ENCODE measurements at places on chromosomes 16 and 17.

GRCh38 chr16:23537390-23537789, 19.8 kb downstream of the EARS2 start:
- DNase-seq = no peak

GRCh38 chr17:55730808-55731207, 8.1 kb upstream of the TMEM100 start:
- no peak for DNase-seq

DNA sequence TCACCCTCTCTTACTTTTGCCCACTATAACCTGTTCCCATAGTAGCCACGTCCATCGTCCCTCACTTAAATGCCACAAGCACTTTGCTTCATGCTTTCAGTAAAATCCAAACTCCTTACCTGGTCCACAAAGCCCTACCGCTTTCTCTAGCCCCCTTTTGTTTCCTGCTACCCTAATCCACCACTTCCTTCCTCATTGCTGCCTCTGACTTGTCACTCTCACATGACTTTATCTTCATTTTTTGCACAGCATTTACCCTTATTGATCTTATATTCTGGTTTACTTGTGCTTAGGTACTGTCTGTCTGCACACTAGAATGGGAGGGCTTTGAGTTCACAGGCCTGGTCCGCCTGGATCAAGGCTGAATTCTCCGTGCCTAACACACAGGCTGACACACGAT, 340.0 kb downstream of the XYLT1 start:
- DNase-seq = no peak

GRCh38 chr16:79653373-79653891, 52.9 kb upstream of the MAF start:
- no peak for DNase-seq

DNA sequence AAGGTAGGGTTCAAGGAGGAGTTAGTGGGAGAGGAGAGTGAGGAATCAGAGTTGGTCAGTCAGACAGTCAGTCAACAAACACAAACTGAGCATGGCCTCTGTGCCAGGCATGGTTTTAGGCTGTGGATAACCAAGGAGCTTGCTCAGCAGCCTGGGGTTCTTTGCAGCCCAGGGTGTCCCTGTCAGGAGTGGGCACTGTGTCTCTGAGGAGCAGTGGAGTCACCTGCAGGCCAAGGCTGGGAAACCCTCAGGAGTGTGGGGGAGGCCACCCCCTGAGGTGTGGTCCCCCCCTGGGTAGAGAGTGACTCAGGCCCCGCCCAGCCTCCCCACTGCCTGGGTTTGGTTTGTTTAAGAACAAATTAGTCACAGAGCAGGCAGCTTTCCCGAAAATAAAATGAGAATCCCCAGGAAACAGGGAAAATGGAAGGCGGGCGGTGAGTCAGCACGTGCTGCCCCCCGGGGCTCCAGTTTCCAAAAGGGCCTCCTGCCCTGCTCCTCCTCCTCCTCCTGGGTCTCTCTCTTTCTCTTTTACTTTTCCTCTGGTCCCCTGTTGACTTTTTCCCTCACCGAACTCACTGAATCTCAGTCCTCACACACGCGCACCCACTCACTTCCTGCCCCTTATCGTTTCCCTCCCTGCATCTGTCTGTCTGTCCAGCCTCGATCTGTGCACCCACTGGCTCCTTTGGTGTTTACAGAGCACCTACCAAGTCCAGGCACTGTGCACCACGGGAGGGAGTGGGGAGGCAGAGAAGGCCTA, 44.3 kb downstream of the SOCS3 start:
- peak; percentile 27 for DNase-seq

DNA sequence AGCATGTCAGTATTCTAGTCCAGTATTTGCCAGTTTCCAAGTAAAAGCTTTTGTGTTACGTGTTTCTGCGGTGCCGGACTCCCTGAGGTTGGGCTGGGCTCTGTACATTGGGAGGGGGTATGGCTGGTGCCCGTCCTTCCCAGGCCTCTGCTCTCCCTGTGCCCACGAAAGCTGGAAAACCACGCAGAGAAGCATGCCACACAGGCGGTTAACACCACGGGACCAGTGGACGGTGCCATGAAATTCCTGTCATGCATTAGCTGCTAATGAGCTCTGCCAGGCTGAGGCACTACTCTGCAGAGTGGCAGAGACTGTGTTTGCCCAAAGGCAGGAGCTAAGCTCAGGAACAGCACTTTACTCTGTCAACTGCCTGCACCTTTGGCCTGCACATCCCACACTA, 8.1 kb downstream of the SMIM5 start:
- no peak for DNase-seq

- no peak for DNase-seq
Observed at GRCh38 chr17:80995131-80995530, 3.5 kb downstream of the CHMP6 start.

DNA sequence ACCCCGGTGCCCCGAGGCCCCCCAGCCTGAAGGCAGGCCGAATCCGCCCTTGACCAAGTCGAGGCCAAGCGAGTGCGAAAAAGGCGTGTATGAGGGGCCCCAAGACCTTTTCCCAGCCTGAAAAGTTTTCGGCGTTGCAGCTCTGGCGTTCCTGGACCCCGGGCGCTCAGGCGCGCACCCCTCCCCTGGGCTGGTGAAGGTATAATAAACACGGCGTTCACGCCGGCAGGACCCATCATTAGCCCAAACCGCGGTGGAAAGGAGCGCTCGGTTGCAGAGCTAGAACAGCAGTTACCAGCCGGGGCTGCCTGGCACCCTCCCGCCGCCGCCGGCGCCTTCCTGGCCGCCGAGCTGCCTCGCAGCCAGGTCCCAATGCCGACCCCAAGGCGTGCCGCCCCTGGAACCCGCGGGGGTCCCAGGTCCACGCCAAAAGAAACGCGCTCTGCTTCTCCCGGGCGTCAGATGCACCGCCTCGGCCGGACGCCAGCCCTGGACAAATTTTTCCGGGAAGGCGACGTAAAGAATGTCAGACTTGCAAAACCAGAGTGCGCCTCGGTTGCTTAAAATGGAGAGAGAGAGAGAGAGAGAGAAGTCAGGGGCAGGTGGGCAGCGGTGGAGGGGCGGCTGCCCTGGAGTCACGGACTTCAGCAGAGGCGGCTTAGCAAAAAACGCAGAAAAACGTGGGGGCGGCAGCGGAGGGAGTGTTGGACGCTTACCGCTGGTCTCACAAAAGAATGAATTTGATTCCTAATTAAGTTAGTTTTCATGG, 11.5 kb upstream of the FOXF1 start:
- DNase-seq = no peak

DNA sequence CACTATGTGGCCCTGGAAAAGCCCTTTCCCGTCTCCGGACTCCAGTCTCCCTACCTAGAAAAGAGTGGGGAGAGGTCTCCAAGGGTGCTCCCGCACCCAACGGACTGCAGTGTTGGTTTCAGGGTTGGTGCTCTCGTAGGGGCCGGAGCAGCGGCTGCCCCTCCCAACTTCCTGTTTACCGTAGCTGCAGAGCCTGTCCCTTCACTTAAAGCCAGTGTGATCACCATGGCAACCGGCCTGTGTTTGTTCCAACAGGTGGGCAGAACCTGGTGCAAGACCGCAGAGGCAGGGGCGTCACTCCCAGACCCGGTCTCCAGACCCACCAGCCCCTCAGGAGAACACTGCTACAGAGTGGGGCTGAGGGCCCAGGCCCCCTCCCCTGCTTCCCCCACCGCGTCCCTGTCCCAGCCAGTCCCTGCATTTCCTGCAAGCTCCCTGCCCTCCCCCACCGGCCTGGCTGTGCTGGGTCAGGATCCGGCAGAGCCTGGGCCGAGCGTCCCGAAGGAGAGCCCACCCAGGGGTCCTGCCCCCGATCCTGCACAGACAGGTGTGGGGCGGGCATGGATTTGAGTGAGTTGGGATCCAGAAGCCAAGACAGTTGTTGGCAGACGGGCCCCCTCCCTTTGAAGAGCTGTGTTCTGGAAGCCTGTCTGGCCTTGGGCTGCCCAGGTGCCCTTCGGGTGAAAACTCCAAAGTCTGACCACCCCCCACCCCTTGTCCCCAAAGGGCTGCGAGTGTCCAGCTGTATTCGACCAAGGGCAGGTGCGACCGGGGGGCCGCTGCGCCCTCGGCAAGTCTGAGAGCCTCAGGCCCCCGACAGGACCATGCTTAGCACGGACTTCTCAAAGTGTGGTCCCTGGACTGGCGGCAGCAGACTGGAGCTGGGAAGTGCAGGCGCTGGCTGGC, 1.5 kb upstream of the BAIAP3 start:
- no peak for DNase-seq

DNA sequence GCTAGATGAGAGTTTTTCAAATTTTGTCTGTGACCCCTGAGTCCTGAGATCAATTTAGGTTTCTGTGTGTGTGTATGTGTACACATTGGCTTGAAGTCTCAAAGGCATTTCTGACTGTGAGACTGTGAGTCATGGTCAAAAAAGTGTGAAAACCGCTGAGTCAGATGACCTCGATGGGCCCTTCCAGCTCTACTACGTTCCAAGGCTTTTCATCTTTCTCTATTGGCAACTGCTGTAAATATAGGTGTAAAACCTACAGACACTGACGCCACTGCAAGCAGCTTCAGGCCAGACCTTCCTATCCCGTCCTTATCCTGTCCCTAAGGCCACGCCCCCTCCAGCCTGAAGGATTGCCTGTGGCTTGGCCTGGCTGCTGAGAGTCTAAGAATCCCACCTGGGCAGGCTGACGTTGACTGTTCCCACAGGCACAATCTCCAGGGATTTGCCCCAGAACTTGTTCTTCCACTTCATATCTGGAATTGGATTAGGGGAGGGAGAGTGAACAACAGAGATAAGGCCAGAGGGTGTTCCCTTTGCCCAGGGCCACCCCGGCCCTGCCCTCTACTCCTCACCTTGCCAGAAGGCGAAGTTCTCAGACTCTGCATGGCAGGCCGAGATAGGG, 11.3 kb downstream of the OSBPL7 start:
- DNase-seq = no peak

GRCh38 chr17:77217123-77217522, 76.4 kb downstream of the SEC14L1 start:
- DNase-seq = no peak

All from activated T-helper 1 cell treated with anti-CD3 and anti-CD28 coated beads, Interleukin-2, amount 50 U/mL, for 16 hours (primary cell).